ENCODE measurements at places on chromosomes 2 and 18. TPM values are rescaled to one million over a fixed set of nuclear protein-coding genes. Genes with fewer than 3 reads are reported as not detected.

DNA sequence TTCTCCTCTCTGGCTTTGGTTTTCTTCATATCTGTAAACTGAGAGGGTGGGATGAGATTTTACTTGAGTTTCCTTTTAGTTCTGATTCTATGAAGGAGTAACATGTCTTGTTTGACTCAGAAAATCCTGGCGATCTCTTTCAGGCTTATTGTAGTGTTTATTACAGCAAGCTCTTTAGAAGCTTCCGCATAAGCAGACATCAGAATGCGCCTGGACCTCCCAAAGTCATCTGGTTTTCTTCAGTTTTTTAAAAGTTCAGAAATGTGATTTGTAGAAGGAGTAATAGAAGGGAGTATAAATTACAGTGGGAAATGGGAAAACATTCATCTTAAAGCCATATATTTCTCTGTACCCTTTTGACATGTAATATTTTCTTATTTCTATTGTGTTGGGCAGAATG is 68.4 kb downstream of the EML6 start:
- no peak overlapping the region for H3K27ac ChIP-seq
- no peak for DNase-seq
- H3K36me3 ChIP-seq = no peaks in the 10 kb centered on the region

DNA sequence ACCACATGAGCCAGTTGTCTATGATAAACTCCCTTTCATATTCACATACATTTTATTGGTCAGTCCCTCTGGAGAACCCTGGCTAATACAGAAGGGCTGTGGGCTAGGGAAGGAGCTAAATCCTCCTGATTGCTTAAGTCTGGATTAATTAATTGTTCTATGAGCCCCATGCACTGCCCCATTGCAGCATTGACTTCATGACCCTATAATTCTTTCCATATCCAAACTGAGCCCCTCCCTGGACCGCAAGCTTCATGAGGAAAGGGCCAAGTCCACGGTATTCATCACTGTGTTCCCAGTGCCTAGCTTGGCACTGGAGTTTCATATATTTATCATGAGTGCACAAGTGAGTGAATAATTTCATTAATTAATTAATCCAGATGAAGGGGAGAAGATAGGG is 124.0 kb downstream of the MBD2 start:
- H3K4me3 ChIP-seq = no peak overlapping the region
- no peaks in the 10 kb centered on the region for H3K36me3 ChIP-seq
- H3K27me3 ChIP-seq = no peaks in the 10 kb centered on the region
- DNase-seq = no peak
- no peaks in the 10 kb centered on the region for H3K4me1 ChIP-seq

DNA sequence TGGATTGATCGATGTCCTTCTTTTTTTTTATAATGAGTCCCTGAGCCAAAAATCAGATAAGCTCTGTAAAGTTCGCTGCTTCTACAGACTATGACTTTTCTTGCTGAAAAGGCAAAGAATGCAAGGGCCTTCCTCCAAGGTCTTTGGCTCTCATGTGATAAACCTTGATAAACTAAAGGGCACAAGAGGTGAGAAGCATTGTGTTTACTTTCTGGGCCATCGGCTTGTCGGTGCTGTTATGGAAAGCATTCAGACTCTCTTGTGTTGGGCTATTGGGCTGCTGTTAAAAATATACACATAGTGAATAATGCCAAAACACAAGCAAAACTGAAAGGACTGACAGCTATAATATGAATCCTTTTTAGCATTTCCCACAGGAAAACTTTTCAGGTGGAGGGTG is 472.4 kb upstream of the SPHKAP start:
- H3K27me3 ChIP-seq = no peaks in the 10 kb centered on the region
- H3K4me1 ChIP-seq = no peaks in the 10 kb centered on the region
- DNase-seq = no peak
- no peak overlapping the region for H3K27ac ChIP-seq

The ALPP gene
- total RNA-seq = not detected

The IL37 gene
- total RNA-seq = not detected

All from IMR-90 (cell line).